ENCODE measurements at places on chromosomes 5 and 9.

DNA sequence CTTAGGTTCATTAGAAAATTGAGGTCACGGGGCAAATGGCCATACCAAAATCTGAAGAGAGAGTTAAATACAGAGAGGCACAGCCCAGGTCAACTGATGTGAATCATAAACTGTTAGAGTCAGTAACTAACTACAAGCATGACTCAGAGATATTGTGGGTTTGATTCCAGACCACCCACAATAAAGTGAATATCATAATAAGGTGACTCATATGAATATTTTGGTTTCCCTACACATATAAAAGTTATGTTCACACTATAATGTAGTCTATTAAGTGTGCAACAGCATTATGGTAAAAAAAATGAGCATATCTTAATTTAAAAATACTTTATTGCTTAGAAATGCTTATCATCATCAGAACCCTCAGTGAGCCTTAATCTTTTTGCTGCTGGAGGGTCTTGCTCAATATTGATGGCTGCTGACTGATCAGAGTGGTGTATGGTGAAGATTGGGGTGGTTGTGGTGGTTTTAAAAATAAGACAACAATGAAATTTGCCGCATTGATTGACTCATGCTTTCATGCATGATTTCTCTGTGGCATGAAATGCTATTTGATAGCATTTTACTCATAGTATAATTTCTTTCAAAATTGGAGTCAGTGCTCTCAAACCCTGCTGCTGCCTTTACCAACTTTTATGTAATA is 53.1 kb upstream of the EDIL3 start:
- DNase-seq = no peak

DNA sequence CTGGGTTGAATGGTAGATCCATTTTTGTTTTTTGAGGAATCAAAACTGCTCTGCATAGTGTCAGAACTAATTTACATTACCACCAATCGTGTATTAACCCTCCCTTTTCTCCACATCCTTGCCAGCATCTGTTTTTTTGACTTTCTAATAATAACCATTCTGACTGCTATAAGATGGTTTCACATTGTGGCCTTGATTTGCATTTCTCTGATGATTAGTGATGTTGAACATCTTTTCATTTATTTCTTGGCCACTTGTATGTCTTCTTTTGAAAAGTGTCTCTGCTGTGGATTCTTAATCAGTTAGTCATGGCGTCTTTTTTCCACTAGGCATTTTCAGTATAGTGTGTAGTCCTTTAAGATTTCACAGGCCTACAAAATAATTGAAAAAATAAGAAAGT is 2144.3 kb upstream of the C9orf72 start:
- no peak for DNase-seq

- no peak for DNase-seq
Observed at GRCh38 chr5:149646564-149646963, 65.3 kb downstream of the ARHGEF37 start.

DNA sequence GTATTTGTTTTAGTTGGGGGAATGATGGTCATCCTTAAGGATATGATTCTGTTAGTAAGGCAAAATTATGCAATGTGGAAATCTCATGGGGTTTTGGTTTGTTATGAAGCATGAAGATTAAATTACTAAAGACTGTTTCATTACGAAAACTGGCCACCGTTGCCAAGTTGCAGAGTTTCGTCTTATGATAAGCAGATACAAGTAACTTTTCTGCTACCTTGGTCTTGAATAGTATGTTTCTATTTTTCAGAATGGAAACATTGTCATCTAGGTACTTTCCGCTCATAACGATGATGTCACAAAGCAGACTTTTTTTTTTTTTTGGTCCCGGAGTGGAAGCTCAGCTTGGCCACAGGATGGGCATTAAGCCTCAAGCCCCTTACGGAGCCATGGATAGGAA is 4.2 kb downstream of the CCNI2 start:
- no peak for DNase-seq

DNA sequence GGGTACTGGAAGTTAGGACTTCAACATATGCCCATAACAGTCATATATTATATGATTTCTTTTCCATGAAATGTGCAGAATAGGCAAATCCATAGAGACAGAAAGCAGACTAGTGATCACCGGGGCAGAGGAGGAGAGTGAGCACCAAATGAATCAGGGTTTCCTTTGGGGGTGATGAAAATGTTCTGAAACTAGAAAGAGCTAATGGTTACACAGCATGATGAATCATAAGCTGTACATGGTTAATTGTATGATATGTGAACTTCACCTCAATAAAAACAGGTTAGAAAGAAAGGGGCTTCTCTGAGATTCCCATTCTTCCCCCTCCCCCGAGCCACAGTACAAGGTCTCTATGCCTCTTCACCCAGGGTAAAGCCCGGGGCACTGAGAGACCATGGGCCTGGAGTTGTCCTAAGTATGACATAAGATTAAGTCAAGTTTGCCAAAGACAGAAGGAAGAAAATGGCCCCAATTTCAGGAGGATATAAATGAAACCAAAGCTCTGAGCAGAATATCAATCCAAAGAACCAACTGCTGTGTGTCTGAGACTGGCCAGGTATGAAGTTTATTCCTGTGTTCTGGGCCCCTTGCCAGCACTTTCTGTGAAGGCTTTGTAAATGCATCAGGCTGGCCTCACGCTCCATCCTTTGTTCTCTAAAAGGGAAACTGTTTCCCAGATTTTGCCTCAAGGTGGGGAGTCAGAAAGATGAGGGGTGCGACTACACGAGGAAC is 243.8 kb downstream of the CDK5RAP2 start:
- DNase-seq = no peak

DNA sequence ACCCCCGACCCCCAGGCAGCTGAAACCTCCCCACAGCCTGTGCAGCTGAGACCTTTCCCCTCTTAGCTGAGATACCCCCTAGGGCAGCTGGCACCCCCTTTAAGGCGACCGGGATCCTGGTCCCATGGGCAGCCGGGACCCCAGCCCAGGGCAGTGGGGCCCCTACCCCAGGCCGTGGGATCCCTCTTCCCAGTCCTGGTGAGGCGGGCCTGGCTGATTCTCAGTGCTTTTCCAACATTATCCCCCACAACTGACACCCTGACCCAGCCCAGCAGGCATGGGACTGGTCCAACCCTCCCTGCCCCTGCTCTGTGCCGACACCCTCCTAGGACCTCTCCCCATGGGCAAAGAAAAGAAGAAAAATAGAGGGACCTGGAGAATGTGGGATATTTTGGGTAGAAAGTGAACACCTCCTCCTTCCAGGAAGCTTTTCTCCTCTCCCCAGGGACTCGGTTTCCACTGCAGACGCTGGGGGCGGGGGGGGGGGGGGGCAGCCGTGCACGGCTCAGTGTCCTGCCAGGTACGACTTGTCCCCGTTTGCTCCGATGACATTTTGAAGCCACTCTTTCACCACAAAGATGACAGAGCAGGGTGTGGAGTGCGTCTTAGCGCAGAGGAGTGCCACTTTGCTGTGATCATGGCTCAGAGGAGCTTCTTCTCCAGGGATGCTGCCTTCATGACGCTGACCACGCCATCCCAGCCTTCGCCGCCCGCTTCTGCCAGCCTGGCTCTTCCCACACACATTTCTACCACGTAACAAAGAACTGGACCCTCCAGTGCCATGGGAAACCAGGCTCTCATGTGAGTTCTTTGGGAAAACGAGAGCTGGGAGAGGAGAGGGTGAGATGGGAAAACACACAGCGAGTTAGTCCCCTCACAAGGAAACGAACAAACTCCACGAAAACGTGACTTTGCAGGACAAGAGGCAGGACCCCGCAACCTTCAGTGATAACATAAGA is 47.5 kb downstream of the MRPL36 start:
- peak; percentile 42 for DNase-seq
